ENCODE measurements at places on chromosomes 16 and 17. TPM values are rescaled to one million over a fixed set of nuclear protein-coding genes. Genes with fewer than 3 reads are reported as not detected.

Gene TBC1D3G
- 0.86 TPM for total RNA-seq

Gene DOC2A
- total RNA-seq, result 1.2 TPM

Gene TVP23A
- not detected for total RNA-seq

Gene DGKE
- total RNA-seq, result 23.9 TPM

Gene HOXB13
- not detected for total RNA-seq

Gene TRIM65
- 15.9 TPM for total RNA-seq

Gene SLC6A2
- not detected for total RNA-seq

Gene PITPNM3
- 30.6 TPM for total RNA-seq

Gene PPL
- 50.1 TPM for total RNA-seq

Gene APRT
- 248 TPM for total RNA-seq

Gene PDXDC1
- total RNA-seq, result 97.1 TPM

Gene LPO
- not detected for total RNA-seq

Gene CD68
- 6.9 TPM for total RNA-seq

Gene SHMT1
- 17.0 TPM for total RNA-seq

Gene CRHR1
- total RNA-seq, result not detected

Gene EFCAB5
- 0.96 TPM for total RNA-seq

Gene TEX19
- not detected for total RNA-seq

Gene RTN4RL1
- total RNA-seq, result 2.9 TPM

Gene EFNB3
- total RNA-seq, result 1.4 TPM

Gene RHOT2
- total RNA-seq, result 118 TPM

Gene IGSF6
- not detected for total RNA-seq

Gene AANAT
- total RNA-seq, result not detected

Gene IRX3
- total RNA-seq, result 17.6 TPM

Gene ESRP2
- total RNA-seq, result 48.8 TPM

Gene CREBBP
- total RNA-seq, result 73.7 TPM

Gene NPIPB9
- total RNA-seq, result 2.1 TPM

Gene SEPTIN12
- not detected for total RNA-seq

Gene LAT
- total RNA-seq, result 4.4 TPM

Gene OR2C1
- total RNA-seq, result not detected

Gene PRKCA
- 20.7 TPM for total RNA-seq

Gene CFAP119
- total RNA-seq, result 5.2 TPM

Gene SRL
- total RNA-seq, result not detected

Gene CMTM1
- 2.1 TPM for total RNA-seq

Gene KRTAP1-1
- total RNA-seq, result not detected

Gene TMEM132E
- not detected for total RNA-seq

Gene TM4SF5
- not detected for total RNA-seq

Gene HBA1
- 2.2 TPM for total RNA-seq

Gene PLA2G10
- not detected for total RNA-seq

Gene WSCD1
- total RNA-seq, result 0.44 TPM

Measured in MCF 10A (cell line).